ENCODE measurements at places on chromosomes 5 and 9. TPM values are rescaled to one million over a fixed set of nuclear protein-coding genes. Genes with fewer than 3 reads are reported as not detected.

The SLCO6A1 gene
- total RNA-seq = not detected

The TOR4A gene
- 14.4 TPM for total RNA-seq

The PCDHGA3 gene
- total RNA-seq = 0.90 TPM

The AK8 gene
- 0.14 TPM for total RNA-seq

The CKMT2 gene
- total RNA-seq = 8.2 TPM

The TTC23L gene
- total RNA-seq = 2.2 TPM

The ECSCR gene
- total RNA-seq = 2.2 TPM

The ADAMTS6 gene
- total RNA-seq = 1.0 TPM

The STPG3 gene
- not detected for total RNA-seq

The GZMA gene
- total RNA-seq = not detected

DNA sequence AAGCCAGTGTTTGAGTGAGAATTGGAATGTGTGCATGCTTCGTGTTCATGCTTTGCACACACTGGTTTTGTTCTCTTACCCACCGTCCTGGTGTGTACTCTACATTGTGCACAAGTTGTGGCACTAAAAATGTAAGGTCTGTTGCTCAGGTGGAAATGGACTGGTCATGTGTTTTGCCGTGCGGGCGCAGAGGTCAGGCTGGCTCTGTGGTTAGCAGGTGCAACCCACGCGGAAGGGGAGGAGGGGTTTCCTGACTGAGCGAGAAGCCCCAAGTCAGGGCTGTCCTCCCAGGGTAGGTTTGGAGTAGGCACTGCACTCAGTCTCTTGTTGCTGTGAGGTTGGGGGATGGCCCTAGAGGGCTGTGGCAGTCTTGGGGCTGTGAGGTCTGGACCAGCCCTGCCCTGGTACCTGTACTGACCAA, 86.6 kb downstream of the EHMT1 start:
- no peak for DNase-seq

GRCh38 chr9:6553866-6554265, 91.7 kb downstream of the GLDC start:
- DNase-seq = no peak

GRCh38 chr9:124016175-124017050, 4.8 kb downstream of the LHX2 start:
- DNase-seq = no peak

- DNase-seq = no peak
These were observed 132.1 kb downstream of the CDH18 start for GRCh38 chr5:19855931-19856330.

GRCh38 chr5:139638090-139638735, 9.9 kb upstream of the CXXC5 start:
- peak; percentile 71 for DNase-seq

GRCh38 chr9:75855509-75855908, 35.0 kb upstream of the PCSK5 start:
- peak; percentile 71 for DNase-seq

GRCh38 chr5:17228821-17229291, 11.4 kb downstream of the BASP1 start:
- DNase-seq = no peak

DNA sequence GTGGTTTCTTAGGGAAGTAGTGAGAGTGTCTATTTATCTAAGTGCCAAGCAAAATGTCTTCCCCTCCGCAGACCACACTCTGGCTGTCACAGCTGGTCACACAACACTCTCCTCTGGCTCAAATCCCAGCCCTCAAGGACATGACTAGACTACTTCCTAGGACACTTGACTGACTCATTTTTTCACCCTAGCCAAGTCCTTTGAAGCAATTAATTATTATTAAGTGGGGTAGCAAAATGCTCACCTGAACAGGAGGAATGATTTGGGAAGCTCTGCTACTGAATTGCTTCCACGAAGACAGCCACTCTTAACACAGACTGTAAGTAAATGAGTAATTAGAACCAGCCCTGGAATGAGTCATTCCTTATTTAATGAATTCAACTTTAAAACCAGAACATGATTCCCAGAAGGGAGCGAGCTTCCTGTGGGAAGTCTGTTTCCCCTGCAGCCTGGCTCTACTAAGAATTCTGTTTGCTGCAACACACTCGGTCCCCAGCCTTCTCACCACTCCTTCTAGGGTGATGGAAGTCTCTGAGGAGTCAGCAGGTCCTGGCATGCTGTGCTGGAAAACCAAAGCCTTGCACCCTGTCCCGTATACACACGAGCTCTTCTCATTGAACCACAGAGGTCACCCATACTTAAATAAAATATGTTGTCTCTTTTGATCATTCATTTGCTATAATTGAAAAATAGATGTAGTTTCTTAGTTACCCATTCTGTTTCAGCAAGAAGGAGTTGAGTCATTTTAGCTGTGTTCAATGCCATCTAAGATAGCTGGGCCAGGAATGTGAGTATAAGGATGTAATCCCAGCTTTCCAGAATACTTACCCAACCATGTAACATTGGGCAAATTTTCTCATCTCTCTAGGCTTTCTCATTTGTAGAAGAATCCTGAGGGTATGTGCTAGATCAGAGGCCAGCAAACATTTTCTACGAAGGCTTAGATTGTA, 218.6 kb upstream of the RASEF start:
- no peak for DNase-seq

DNA sequence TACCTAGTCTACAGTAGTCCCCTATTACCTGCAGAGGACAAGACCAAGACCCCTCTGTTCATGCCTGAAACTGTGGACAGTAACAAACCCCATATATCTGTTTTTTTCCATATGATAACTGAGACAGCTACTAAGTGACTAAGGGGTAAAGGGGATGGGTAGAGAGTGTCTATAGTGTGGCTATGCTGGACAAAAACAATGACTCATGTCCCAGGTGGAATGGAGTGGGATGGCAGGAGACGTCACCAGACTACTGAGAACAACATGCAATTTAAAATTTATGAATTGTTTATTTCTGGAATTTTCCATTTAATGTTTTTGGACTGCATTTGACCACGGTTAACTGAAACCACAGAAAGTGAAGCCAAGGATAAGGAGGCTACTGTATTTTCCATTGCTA, 171.8 kb downstream of the AGTPBP1 start:
- no peak for DNase-seq

GRCh38 chr5:119426057-119426456, 26.2 kb upstream of the HSD17B4 start:
- DNase-seq = no peak

GRCh38 chr5:129857116-129857515, 47.1 kb upstream of the CHSY3 start:
- no peak for DNase-seq

GRCh38 chr5:9173281-9174048, 372.4 kb downstream of the SEMA5A start:
- DNase-seq = no peak

DNA sequence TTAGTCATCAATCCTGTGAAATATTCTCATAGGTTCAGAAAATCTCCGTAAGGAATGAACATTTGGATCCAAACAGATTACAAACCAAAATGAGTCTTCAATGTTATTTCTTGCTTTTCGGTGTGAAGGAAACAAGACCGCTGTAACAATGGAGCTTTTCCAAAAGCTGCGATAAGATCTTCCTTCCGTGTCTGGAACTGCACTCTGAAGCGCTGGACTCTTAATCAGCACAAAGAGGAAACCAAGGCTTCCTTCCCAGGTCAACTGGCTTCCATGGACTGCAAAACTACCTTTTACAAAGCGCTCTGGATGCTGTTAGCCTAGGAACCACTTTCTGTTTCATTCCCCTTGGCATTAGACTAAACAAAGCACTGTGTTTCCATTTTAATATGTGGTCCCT, 137.9 kb upstream of the BASP1 start:
- no peak for DNase-seq

DNA sequence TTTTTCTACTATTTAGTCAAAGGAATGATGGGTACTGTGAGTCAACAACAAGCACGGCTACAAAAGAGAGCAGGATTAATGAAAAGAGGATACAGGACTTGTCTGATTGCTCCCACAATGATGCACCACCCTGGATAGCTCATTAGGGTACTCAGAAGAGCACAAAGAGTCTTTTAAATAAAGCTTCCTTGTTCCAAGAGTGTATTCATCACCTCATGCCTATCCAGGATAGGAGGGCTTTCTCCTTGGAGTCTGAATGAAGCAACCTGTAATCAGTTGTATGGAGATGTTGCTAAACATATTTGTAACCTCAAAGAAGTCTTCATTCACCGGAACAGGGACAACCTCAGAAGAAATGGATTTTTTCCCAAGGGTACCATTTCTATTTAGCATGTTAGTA, 219.5 kb upstream of the TMEM161B start:
- no peak for DNase-seq

DNA sequence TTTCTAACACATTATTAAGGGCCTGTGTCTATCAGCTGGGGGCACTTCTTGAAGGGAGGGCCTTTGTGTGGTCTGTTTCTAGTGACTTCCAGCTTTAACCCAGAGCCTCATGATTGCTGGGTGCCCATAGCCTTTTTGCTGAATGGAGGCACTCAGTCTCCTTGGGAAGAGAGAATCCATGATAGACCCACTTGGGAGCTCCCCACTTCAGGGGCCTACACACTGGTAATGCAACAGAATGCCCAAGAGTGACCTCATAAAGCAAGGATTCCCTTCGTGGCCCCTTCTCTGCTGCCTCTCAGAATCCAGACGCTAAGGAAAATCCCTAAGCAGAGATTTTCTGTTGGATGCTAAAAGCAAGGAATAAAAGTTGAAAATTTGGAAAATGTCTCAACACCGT, at the start of gene CATSPER3:
Gene CATSPER3 (plus strand): TSS at position 301 of the 400 bp plus-strand sequence. CDS start 85 bp downstream, at position 386.
- DNase-seq = no peak

DNA sequence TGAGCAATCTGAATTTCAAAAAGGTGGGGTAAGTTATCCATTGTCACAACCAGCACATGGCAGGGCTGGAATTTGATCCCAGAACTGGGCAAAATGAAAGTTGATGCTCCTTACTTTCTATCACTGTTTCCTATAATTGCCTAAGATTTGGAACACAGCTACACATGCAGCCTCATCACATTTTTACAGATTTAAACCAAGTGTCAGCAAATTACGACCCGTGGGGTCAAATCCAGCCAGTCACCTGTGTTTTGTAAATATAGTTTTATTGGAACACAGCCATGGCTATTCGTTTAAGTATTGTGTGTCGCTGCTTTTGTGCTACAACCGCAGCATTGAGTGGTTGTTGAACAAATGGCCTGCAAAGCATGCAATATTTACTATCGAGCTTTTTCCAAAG, 94.3 kb downstream of the SREK1 start:
- DNase-seq = no peak

DNA sequence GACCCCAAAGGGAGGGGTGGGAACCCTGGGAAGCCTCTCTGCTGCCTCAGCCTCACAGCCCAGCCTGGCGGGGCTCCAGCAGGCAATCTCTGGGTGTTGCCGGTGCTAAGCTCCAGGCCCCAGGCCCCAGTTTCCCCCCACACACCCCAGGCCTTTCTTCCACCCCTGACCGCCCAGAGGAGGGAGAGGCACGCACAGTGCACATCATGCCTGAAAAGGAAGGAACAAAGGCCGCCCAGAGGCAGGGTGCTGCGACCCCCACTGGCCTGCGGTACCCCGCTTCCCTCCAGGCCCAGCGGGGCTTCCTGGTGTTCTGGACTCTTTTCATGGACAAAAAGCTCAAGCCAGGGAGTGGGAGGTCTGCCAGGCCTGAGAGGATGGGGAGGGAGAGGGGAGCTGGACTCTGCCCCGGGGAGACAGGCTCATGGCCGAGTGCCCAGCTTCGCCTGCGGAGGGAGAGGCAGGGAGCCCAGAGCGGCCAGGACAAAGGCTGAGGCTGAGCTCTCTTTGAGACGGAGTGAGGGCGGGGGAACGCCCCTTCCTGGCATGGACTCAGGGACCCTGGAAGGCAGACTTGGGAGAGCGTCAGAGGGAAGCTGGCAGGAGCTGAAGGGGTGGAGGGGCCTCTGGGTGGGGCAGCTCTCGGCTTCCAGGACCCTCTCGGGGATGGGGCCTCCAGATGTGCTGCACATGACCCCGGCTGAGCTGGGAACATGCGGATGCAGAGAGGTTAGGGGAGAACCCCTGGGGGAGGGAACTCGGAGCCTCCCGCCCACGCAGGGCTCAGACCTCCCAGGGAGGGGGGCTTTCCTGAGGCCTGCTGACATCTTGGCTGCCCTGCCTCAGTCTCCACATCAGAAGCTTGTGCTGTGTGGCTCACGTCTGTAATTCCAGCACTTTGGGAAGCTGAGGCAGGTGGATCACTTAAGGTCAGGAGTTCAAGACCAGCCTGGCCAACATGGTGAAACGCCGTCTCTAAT, 1.8 kb upstream of the ENTPD2 start:
- no peak for DNase-seq

GRCh38 chr5:117872798-117873368, 1115.5 kb downstream of the DTWD2 start:
- no peak for DNase-seq

- DNase-seq = no peak
These were observed 356.9 kb upstream of the NUDT12 start for GRCh38 chr5:103919506-103919905.

DNA sequence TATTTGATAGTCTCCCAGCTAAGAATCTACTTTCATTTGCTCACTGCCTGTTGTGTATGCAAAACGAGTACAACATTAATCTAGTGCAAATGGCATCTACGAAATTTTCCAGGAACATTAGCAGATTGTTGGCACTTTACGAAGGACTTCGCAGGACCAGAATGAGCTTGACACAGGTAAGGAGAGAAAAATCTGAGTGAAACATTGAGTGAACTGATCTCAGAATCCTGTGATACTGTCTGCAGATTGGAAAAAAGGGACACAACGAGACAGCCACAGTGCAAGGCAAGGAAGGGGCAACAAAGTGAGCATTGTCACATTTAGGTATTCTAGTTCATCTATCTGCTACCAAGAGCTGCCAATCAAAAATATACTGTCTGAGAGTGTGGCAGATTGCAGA, 350.5 kb downstream of the ZNF608 start:
- DNase-seq = no peak

GRCh38 chr9:36949466-36949865, 84.6 kb downstream of the PAX5 start:
- no peak for DNase-seq

DNA sequence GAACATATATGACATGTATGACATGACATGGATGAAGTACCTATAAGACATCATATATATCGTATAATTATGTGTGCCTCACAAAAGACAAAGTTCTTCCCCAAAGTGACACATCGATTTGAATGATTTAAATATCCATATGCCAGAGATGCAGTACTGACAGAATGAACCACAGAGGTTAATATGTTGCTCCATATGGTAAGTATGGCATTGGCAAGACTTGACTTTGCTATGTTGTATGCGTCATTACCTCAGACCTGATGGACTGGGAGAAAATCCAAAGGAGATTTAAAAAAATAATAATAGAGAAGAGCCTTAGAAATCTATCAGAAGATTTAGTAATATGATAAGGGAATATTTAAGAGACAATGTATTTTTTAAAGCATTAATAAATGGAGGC, 263.2 kb downstream of the PJA2 start:
- no peak for DNase-seq

GRCh38 chr5:67015541-67016191, 180.9 kb downstream of the CD180 start:
- no peak for DNase-seq

DNA sequence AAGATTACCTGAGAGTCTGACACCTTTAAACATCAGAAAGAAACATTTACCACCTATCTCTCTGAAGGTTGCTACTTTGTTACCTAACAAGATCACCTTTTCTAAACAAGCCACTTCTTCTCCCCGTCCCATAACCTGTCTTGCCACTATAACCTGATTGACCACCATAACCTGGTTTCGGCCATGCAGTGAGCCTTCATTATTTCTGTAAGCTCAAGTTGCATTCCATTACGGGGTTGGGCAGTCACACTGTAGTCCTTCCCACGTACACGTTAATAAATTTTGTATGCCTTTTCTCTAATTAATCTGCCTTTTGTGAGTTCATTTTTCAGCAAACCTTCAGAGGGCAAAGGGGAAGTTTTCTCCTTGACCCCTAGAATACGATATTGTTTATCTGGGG, 28.0 kb upstream of the CCNG1 start:
- no peak for DNase-seq

- DNase-seq = no peak
These were observed 509.4 kb downstream of the BNC2 start for GRCh38 chr9:16361118-16361517.

Measured in GM23338 (cell line).